D721Med (cell line): ENCODE measurements at places on chromosomes 7 and 10.

GRCh38 chr7:35533902-35534301 is 161.0 kb downstream of the HERPUD2 start:
- no peak for DNase-seq

GRCh38 chr10:61903221-61903927 is 1.9 kb downstream of the ARID5B start:
- DNase-seq: no peak

DNA sequence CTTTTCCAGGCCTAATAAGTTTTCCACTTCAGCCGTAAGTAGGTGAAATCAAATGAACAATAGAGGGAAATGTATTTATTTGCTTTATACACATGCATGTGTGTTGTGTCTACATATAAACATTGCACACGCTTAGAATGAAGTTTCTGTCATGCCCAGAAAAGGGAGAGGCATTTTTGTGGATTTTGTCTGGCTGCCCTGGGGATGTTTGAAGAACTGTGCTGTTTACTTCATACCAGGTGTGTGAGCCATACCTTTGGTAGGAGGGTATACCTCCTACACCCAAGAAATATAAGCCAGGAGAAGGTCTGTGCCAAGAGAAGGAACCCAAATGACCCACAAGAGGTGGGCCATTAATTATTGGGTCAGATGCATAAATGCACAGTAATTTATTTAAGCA is 12.8 kb downstream of the GATAD1 start:
- no peak for DNase-seq

DNA sequence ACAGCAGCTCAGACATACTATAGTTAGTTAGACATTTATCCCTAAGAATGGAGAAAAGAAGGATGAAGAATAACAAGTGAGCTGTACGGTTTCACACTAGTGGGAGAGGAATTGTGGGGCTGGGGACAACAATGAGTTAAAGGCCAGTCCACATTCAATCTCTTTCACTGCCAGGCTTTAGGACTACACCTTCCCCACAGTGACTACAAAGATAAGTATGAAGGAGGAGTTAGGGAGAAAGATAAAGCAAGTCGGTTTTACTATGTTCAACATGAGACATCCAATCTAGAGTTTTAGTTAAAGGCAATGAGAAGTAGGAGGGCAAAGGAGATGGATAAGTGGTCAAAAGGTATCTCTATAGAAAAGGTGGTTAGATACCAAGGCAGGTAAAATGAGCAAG is 16.3 kb downstream of the ARHGAP12 start:
- no peak for DNase-seq

- no peak for DNase-seq
Observed at GRCh38 chr10:126867567-126868365, 37.5 kb upstream of the DOCK1 start.

- no peak for DNase-seq
Observed at GRCh38 chr10:50033481-50033880, 34.3 kb upstream of the WASHC2A start.

GRCh38 chr10:97879241-97879640 is 29.6 kb downstream of the GOLGA7B start:
- no peak for DNase-seq

DNA sequence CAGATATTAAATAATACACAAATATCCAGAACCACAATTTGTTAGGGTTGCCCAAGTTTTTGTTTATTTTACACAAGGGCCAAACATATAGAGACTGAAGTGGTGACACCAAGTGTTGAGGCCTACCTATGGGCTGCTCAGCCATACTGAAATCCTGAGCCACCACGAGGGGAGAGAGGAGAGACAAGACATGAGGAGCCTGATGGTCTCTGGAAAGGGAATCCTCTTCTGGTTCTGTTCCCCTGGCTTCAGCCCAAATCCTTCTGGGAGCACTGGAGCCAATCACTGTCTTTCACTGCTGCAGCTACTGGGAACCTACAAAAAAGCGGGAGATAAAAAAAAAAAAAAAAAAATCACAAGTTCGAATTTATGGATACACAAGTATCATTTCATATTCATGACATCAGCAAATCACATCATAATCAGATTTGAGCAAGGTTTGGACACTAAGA is 1.9 kb downstream of the SKIDA1 start:
- DNase-seq: no peak

- DNase-seq: no peak
Observed at GRCh38 chr10:123140164-123140982, 4.6 kb downstream of the HMX3 start.

GRCh38 chr7:81415181-81415580 is 354.7 kb downstream of the HGF start:
- DNase-seq: no peak

- no peak for DNase-seq
Observed at GRCh38 chr7:151088856-151089699, 2.8 kb downstream of the AGAP3 start.

GRCh38 chr7:83864551-83864950 is 215.6 kb upstream of the SEMA3E start:
- DNase-seq: no peak

DNA sequence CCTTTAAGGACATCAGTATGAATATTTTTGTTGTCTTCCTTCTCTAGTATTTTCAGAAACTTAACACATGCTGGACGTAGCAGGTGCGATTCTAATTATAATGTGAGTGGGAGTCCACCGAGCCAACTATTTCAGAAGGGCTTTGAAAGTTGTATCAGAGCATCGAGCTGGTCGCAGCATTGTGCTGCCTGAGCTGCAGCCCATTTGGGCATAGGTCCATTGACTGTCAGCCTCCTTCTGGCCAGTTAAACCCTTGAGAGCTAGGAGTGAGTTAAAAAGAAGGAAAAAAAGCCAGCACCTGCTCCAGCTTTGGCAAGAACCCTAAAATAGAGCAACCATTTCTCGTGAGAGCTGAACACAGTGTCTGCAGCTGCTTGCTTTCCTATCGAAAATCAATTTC is 47.8 kb downstream of the SLC35G1 start:
- DNase-seq: no peak

DNA sequence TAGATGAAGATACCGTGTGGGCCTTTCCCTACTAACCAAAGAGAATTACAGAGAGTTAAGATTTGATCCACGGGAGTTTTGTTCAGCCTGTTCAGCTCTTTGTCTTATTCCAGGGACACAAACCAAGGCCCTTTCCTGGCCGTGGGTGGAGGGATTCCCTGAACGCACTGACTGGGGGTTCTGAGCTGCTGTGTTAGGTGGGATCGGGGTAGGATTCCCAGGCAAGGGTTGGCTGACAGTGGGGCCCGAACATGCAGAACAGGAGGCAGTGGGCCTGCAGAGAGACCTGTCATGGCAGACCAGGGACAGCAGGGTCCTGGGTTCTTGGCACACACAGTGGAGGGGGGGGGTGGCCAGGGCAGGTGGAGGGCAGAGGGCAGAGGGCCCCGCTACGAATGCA is 89.5 kb upstream of the MKI67 start:
- no peak for DNase-seq

DNA sequence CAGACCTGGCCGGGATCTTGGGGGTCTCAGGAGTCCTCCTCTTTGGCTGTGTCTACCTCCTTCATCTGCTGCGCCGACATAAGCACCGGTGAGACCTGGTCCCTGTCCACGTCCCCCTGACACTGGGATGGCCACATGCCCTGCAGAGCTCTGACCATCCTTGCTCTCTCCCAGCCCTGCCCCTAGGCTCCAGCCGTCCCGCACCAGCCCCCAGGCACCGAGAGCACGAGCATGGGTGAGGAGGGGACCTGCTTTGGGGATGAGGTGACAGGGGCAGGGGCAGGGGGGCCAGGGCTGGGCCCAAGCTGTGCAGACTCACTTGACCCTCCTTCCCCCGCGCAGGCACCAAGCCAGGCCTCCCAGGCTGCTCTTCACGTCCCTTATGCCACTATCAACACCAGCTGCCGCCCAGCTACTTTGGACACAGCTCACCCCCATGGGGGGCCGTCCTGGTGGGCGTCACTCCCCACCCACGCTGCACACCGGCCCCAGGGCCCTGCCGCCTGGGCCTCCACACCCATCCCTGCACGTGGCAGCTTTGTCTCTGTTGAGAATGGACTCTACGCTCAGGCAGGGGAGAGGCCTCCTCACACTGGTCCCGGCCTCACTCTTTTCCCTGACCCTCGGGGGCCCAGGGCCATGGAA is 959 bp downstream of the PVRIG start:
- DNase-seq: no peak

DNA sequence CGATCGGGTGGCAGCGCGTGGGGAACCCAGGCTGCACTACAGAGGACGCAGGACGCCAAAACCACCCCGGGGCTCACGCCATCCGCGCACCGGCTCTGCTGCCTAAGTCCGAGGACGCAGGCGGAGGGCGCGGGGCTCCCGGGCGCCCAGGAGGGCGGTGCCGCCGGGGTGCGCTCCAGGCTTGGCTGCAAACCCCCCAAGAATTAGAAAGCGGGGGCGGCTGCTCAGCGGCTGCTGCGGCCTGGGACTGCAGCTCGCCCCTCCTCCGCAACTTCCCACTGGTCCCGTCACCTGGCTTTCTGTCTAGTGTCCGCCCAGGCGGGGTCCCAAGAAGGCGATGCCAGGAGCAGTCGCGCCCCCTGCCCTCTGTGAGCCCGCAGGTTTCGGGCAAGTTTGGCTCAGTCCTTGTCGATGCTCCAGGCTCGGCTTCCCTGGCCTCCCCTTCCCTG is 1.7 kb upstream of the POU6F2 start:
- DNase-seq: no peak

DNA sequence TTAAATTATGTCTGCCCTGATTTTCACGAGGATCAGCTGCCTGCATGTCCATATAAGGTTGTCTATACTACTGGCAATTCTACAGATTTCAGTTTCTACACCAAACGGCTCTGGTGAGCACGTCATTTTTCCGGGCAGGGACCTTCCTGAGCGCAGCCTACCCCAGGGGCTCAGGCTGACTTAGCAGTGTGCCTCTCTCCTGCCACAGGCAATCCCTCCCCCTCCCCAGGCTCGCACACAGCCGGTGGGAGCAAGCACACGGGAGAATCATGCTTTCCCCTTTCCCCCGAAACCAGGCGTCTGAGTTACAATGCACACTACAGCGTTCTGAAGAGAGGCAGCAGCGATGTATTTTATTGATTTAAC is 1.7 kb downstream of the KLF6 start:
- no peak for DNase-seq

- DNase-seq: no peak
Observed at GRCh38 chr7:155073922-155074321, 3.8 kb downstream of the HTR5A start.

GRCh38 chr7:73432676-73433075 is 902 bp upstream of the FZD9 start:
- DNase-seq: no peak

DNA sequence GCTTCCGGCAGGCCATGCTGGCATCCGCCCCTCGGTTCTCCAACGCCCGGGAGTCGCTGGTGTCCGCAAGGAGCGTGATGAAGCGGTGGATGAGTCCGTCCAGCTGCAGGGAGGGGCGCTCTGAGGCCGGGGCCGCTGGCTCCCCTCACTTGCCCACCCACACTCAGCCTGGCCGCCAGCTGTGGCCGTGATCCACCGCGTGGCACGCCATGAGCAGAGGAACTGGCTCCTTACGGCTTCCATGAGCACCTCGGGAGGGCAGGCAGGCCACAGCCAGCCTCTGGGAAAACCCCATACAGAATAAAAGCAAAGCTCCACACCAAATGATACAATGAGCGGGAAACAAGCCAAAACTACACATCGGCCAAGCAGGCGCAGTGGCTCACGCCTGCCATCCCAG is 15.5 kb upstream of the MICALL2 start:
- DNase-seq: no peak

- DNase-seq: no peak
Observed at GRCh38 chr7:120421151-120421651, 148.2 kb downstream of the KCND2 start.

DNA sequence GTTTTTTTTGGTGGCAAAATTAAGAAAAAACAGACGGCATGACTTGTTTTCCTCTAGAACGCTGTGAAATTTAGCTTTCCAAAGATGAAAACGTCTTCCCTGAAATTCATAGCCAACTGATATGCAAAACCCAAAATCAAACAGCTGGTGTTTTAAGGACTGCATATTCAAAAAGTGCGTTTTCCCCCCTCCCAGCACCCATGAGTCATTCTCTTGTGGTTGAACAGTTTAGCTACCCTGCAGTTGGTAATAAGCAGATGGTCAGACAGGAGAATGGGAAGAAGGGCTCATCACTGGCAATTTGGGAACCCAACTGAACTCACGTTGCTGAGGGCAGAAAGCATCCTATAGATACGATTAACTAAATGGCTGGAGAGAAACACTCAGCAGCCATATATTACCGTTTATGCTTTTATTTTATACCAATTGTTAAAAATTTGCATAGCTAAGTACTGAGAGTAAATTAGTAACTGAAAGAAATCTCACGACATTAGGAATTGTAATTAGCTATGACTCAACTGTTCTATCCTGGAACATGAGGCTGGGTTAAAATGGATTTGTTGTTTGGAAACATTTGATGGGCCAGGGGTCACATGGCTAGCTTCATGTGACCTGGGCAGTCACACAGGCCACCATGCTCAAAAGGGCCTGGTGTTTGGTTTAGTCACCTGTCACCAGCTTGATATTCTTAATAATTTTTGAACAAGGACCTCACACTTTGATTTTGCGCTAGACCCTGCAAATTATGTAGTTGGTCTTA is 343.1 kb downstream of the PHTF2 start:
- DNase-seq: no peak

- no peak for DNase-seq
Observed at GRCh38 chr7:114710499-114710898, 211.4 kb upstream of the MDFIC start.

GRCh38 chr7:91421018-91421417 is 156.8 kb downstream of the FZD1 start:
- DNase-seq: no peak

- no peak for DNase-seq
Observed at GRCh38 chr7:100130608-100131453, 4.1 kb downstream of the MBLAC1 start.

GRCh38 chr7:39910108-39910869 is 39.8 kb upstream of the CDK13 start:
- DNase-seq: no peak

DNA sequence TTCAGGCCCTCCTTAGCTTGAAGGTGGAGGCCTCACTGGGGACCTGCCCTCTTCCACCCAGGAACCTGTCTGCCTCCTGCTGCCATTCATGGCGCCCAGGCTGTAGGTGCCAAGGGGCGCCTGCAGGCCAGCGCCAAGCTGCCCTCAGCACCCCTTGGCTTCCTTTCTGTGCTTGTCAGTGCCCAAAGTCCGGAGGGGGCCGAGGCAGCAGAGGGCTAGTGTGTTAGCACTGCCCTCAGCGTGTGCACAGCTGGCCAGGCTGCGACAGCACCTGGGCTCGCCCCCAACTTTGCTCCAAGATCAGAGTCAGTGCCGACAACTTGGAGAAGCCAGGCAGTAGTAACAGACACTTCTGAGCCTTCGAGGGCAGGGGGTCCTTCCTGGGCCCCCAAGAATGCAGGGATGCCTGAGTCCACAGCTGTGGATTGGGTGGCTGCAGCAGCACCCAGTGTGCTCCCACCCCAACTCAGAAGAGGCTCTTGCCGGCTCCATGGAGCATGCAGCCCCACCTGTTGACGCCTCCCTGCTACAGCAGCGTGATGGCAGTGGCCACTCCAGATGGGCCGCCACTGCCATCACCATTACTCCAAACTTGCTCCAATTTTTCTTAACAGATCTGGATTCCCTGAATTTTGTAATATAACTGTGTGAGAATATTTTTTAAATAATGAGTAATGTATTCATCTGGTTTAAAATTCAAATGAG is 41.7 kb downstream of the CACUL1 start:
- DNase-seq: no peak

- no peak for DNase-seq
Observed at GRCh38 chr7:14184292-14184864, 194.9 kb upstream of the ETV1 start.

- DNase-seq: no peak
Observed at GRCh38 chr10:132878091-132878729, 64.2 kb downstream of the CFAP46 start.
